WERI-Rb-1 (cell line): ENCODE measurements at places on chromosomes 3 and 15.

DNA sequence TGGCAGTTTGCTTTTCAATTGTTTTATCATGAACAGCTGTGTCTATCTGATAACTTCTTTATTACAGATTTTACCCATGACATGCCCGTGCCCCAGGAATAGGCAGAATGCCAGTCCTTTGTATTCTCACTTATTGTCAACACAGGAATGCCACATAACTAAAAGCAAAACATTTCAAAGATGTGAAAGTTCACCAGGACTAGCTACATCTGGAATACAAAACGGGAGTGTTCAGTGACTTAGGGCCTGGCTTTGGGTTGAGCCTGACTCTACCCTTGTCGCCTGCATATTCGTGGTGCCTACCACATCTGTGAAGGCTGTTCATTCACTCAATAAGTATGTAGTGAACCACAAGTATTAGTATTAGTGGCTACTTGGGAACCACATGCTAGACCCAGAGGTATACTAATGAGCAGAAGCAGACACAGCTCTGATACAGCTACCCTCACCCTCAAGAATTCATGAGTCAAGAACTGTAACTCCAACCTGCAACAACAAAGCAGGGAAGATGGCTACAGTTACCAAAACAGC, 2.9 kb downstream of the TNFSF10 start:
- DNase-seq = no peak

DNA sequence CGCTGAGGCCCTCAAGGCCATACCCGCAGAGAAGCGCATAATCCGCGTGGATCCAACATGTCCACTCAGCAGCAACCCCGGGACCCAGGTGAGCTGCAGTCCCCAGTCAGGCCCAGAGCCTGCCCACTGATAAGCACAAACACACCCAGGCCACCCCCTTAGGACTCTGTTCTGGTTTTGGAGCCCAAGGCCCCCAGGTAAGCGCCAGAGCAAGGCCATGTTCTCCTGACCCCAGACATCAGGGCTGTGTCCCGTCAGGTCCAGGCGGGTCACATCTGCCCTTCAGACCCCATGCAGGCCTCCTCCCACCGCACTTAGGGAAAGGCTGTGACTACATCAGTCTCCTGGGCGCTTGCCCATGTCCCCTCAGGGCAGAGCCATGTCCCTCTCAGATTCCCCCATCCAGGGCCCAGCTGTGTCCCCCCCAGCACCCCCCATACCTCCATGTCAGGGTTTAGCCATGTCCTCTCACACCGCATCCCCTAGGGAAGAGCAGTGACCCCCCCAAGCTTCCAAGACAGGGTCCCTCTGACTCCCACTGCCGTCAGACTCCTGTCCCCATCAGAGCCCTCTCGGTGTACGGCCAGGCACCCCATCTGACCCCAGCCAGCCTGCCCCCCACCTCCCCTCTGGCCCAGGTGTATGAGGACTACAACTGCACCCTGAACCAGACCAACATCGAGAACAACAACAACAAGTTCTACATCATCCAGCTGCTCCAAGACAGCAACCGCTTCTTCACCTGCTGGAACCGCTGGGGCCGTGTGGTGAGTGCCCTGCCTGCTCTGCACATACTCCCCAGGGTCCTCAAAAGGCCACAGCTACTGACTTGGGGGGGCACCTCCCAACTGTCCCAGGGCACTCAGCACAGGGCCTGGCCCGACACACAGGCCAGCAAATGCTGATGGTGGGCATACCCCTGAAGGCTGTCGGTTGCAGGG, 1.6 kb downstream of the PARP3 start:
- no peak for DNase-seq

DNA sequence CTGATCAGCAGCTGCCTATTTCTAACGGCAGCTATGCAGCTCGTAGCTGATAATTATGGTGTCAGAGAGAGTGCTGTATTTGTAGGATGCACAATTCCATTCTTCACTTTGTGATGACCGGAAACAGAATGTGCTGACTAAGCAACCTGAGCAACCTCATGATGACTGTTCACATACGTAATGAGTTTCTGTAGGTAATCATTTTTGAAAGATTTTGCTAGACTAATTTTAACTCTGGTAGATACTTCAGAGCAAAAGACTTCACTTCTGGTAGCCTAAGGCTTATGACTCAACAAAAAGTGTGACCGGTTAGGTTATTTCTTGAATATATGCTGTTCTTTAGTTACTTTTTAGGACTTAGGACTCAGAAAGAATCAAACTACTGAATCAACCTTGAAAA, 567.7 kb downstream of the NAALADL2 start:
- DNase-seq = no peak

GRCh38 chr15:63905558-63906265, 72.0 kb upstream of the HERC1 start:
- no peak for DNase-seq

DNA sequence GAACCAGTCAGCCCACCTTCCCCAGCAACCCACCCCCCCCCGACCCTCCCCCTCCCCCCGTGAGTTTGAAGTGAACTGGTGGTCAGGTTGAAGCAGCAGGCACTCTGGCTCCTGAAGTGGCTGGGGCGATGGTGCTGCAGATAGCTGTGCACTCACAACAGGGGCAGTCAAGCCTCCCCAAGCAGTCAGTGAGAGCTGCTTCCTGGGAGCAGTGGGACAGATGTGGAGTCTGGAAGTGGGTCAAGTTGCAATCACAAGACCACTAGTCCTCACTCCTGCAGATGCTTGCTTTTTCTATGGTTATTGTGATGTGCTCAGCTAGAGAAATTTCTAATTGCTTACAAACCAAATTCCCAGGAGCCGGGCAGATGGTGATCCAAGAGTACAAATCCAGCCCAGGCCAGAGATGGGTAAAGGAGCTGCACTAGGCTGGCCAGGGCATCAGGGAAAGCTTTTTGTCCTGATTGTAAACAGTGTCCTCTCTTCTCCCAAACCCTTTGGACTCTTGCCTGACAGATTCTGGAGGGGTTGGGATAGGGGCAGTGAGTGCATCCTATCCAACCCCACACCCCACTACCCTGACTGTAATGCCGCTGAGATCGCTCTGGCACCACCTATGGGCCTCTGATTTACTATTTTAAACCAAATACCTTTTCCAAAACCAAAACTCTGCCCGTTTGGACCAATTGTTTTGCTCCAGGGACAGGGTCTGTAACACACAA, 9.8 kb upstream of the CLPX start:
- no peak for DNase-seq

- no peak for DNase-seq
Measured at GRCh38 chr3:99863588-99863987, 45.9 kb downstream of the CMSS1 start.

GRCh38 chr15:81363276-81363675, 10.7 kb downstream of the TMC3 start:
- DNase-seq = no peak

DNA sequence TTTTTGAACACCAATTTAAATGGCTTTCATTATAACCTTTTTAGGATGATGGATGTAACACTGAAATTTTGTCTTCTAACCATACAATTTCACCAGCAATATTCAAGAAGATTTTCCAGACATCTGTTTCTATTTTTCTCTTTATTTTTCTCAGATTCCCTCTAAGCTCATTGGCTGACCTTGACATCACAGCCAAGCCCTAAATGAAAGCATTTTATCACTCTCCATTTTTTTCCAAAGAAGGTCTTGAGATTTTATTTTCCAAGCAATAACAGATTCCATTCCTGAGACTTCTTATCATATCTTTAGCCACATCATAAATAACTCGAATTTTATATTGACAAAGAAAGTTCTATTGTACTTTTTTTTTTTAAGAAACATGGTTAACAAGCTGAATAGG, 392.6 kb upstream of the THBS1 start:
- no peak for DNase-seq

DNA sequence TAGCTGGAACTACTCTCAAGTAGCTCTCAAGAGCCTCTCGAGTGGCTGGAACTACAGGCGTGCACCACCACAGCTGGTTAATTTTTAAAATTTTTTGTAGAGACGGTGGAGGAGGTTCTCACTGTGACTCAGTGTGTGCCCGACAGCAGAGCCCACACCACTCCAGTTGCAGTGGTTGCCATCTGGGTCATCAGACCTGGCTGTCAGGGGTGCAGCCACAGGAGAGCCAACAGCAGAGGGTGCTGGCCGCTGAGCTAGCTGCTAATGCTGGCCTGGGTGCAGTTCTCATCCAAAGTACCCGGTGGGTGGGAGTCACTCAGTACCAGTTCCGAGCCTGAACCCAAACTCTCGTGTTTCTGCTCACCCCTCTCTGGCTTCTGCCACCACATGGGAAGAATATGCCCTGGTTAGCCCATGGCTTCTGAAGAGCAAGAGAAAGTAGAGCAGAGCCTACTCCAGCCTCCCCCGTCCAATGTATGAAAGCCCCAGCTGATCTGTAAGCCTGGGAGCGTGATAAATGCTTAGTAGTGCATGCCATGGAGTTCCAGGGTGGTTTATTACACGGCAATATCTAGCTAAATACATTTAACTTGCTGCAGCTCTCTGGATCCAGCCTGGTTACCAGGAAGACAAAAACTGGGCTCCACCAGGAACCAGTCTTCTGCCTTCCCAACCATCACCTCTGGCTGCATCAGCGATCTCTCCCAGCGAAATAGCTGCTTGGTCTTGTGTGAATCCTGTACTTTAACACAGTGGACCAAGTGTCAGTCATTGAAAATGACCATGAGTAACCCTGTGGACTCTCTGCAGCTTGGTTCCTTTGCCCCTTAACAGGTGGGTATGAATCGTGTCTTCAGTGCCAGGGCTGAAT, 17.1 kb downstream of the UMPS start:
- DNase-seq = no peak

- DNase-seq = no peak
Measured at GRCh38 chr15:62190274-62190673, 25.2 kb upstream of the C2CD4B start.

DNA sequence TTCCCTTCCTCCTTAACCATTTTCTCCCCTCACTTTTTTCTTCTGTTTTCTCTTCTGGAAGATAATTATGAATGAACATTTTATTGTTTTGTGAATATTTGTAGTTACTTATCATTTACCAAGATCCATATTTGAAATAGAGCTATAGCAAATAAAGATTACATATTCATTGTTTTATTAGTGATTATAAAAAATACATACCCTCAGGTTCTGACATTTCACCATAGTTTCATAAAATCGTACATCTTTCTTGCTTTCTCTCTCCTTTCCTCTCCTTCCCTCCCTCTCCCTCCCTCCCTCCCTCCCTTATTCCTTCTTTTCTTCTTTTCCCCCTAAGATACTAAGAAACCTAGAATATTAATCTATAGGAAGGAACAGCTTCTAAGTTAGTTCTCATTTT, 410.9 kb upstream of the GOLIM4 start:
- no peak for DNase-seq

DNA sequence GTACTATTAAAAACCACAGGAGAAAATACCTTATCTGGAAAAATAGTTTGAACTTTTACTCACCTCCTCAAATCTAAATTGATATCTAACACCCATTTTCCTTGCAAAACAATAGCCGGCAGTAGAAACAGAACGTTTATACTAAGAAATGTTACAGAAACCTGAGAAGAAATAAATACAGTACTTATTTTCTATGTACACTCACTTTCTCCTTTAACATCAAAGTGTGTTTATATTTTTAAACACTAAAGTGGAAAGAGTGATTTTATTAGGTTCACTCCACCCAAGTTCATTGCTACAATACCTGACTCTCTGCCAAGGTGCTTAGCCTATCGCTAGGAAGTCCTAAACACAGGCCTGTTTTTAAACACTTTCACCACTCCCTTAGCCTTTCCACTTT, 87.8 kb upstream of the TJP1 start:
- no peak for DNase-seq

- DNase-seq = no peak
Measured at GRCh38 chr15:100096700-100097099, 245.1 kb downstream of the ADAMTS17 start.

- no peak for DNase-seq
Measured at GRCh38 chr3:100777271-100777670, 68.0 kb downstream of the TFG start.

DNA sequence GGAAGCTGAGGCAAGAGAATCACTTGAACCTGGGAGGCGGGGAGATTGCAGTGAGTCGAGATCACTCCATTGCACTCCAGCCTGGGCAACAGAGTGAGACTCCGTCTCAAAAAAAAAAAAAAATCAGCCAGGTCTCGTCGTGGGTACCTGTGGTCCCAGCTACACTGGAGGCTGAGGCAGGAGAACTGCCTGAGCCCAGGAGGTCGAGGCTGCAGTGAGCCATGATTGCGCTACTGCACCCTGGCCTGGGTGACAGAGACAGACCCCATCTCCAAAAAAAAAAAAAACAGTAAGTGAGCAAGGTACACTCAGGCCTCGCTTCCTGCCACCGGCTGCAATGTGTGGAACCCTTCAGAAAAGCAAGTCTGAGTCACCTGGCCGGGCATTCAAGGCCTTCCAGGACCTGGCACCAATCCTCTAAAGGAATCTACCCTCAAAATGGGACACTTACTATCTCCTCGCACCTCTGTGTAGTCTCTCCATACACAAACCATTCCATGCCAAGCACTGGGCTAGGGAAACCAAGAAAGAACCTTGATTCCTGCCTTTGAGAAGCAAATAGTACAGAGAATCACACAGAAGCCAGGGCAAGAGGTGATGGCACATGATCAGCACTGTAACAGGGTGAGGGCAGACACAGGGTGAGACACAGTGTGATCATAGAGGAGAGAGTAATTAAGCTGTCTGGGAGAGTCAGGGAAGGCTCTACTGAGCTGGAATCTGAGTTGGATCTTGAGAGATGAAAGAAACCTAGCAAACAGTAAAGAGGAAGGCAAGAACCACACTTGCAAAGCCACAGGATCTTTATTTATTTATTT, 9.7 kb downstream of the SCAMP2 start:
- no peak for DNase-seq

DNA sequence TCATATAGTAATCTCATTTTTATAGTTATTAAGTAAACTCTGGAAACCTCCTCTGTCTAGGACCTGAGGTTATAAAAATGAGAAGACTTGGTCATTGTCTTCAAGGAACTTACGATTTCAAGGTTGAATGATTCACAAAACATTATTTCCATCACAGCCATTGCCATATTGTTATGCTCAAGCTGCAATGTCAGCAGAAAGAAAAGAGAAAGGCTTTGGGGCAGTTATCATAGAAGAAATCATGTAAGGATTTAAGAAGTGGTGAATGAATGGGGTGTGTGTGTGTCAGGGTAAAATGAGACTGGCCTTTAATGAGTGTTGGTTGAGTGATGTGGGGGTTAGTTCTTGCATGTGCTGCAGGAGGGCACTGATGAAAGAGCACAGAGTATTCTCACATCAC, 346.8 kb downstream of the SQOR start:
- DNase-seq = no peak

GRCh38 chr15:29055876-29056275, 170.1 kb downstream of the APBA2 start:
- no peak for DNase-seq

- DNase-seq = no peak
Measured at GRCh38 chr3:46280105-46280797, 38.0 kb downstream of the CCR3 start.

DNA sequence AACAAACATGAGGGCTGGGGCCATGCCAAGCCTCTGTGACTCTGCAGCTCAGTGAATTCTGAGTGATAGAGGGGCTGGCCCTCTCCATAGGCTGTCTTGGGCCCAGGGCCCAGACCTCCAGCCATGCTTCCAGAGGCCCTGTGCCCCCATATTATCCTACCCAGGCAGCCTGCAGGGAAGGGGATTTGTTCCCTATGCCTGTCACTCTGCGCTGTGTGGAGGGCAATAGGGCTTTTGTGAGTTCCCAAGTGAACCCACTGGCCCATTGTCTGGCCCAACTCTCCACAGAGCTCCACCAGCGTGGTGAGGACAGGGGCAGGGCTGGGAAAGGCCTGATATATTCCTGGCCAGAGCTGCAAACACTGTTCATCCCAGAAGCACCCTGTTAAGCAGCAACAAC, 113.2 kb downstream of the EPHB1 start:
- no peak for DNase-seq
